Suppressor macrophage treated with lipopolysaccharide for 1 hour (primary cell): ENCODE measurements at places on chromosomes 12 and 14.
A peak's percentile ranks its signal among the peaks of the same experiment; 100 is the strongest.

GRCh38 chr12:25843976-25844375 is 114.5 kb upstream of the RASSF8 start:
- no peak for DNase-seq

DNA sequence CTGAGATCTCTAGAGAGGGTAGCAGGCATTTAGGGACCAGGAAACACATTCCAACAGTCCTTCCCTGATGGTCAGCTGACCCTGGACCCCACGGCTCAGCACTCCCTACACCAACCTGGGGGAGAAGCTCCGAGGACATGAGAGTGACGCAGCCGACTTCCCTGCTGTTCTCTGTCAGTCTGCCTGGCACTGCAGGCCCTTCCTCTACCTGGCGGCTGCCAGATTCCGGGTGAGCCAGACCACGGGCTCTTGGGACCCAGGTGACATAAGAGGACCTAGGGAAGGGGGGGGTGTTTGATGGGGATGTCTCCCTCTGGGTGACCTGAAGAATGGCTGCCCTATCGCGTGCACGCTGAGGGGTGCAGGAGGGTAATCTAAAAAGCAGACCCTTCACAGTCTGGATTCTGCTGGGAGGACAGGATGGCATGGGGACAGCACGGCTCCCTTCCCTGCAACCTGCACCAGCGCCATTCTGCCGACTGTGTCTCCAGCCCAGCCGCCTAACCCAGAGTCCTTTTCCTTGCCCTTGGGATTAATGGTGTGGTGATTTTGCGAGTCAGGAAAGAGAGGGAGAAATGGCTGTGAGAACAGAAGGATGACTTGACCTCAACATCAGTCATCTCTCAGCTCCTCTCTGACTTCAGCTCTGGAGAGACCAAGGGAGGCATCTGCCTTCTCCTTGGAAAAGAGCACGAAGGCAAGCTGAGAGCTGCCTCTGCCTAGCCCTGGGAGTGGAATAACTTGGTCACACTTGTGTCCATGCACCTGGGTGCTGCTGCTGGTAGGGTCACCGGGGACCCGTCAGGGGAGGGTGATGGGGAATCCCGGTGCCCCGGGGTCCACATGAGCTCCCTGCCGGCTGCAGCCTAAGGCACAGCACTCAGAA is 158.5 kb downstream of the CALM1 start:
- no peak for DNase-seq

DNA sequence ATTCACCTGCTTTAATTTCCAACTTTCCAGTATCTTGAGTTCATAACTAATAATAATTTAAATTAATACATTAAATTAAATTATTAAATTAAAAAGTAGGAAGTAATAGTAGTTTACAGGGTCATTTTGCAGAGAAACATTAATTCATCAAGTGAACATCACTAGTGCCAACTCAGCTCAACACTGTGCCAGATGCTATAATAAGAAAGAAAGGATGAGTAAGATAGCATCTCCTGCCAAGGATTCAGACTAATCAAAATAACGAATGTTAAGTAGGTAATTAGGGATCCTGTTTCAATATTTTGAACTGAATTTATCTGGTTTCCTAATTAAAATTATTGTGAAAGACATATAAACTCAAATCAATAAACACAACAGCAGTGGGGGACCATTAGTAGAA is 596.7 kb downstream of the SLC6A15 start:
- DNase-seq = no peak

- peak; percentile 78 for DNase-seq
Measured at GRCh38 chr12:123142921-123143735, 7.8 kb downstream of the PITPNM2 start.

- no peak for DNase-seq
Measured at GRCh38 chr12:8867009-8867408, 44.6 kb downstream of the A2ML1 start.

- no peak for DNase-seq
Measured at GRCh38 chr14:59427653-59428580, 37.3 kb downstream of the GPR135 start.
